ENCODE measurements at places on chromosomes 11 and 22. TPM values are rescaled to one million over a fixed set of nuclear protein-coding genes. Genes with fewer than 3 reads are reported as not detected.

Gene MRGPRX1
- total RNA-seq, result not detected

Gene OR9I1
- total RNA-seq, result not detected

Gene PARVA
- 41.4 TPM for total RNA-seq

Gene SMIM38
- 1.8 TPM for total RNA-seq

Gene WT1
- total RNA-seq, result 6.4 TPM

Gene OR2AT4
- 0.02 TPM for total RNA-seq

Gene TXN2
- total RNA-seq, result 9.9 TPM

Gene MMP12
- 0.10 TPM for total RNA-seq

Gene GLB1L2
- total RNA-seq, result 4.7 TPM

Gene SLC22A8
- not detected for total RNA-seq

Gene POU2AF2
- not detected for total RNA-seq

Gene PGA4
- total RNA-seq, result not detected

Gene TRMU
- total RNA-seq, result 20.6 TPM

Gene CD3E
- not detected for total RNA-seq

Gene P2RY6
- not detected for total RNA-seq

Gene C11orf71
- total RNA-seq, result 4.6 TPM

Gene CRYAB
- not detected for total RNA-seq

Gene RBMXL2
- not detected for total RNA-seq

Gene PI4KA
- 25.7 TPM for total RNA-seq

Gene GNG3
- total RNA-seq, result not detected

Gene BCR
- total RNA-seq, result 28.1 TPM

Gene OR10G8
- not detected for total RNA-seq

Gene BLID
- 1.5 TPM for total RNA-seq

Gene C11orf97
- total RNA-seq, result not detected

Gene MRGPRX3
- total RNA-seq, result not detected

Gene ADORA2A
- total RNA-seq, result 0.52 TPM

Gene CASP1
- total RNA-seq, result 3.1 TPM

Gene BATF2
- 0.59 TPM for total RNA-seq

Gene MPPED2
- total RNA-seq, result not detected

Gene MIAT
- 1.9 TPM for total RNA-seq

Gene RNF169
- total RNA-seq, result 28.6 TPM

Gene ANO9
- not detected for total RNA-seq

Gene KLHDC7B
- 0.17 TPM for total RNA-seq

Gene GP1BB
- total RNA-seq, result 8.5 TPM

Gene TRIM51
- total RNA-seq, result not detected

Gene BIK
- total RNA-seq, result 8.6 TPM

Gene AMBRA1
- total RNA-seq, result 27.3 TPM

Gene MMP11
- total RNA-seq, result 10.3 TPM

Gene GGTLC3
- total RNA-seq, result not detected

Gene JAML
- total RNA-seq, result not detected

Gene TRPC6
- not detected for total RNA-seq

Gene SCN4B
- total RNA-seq, result not detected

Gene PGA5
- not detected for total RNA-seq

Data from A172 (cell line).